Dermis microvascular lymphatic vessel endothelial cell (primary cell): ENCODE measurements at places on chromosomes 11 and 22. TPM values are rescaled to one million over a fixed set of nuclear protein-coding genes. Genes with fewer than 3 reads are reported as not detected.

NCAM1 gene
- total RNA-seq, result 0.90 and 4.2 TPM in 2 replicates

NXF1 gene
- total RNA-seq, result 9.5 and 18.1 TPM in 2 replicates

SGSM1 gene
- total RNA-seq, result 4.1 and 9.2 TPM in 2 replicates

NCAPH2 gene
- 22.0 and 22.2 TPM in 2 replicates for total RNA-seq

PKNOX2 gene
- total RNA-seq, result not detected in 2 replicates

DNA sequence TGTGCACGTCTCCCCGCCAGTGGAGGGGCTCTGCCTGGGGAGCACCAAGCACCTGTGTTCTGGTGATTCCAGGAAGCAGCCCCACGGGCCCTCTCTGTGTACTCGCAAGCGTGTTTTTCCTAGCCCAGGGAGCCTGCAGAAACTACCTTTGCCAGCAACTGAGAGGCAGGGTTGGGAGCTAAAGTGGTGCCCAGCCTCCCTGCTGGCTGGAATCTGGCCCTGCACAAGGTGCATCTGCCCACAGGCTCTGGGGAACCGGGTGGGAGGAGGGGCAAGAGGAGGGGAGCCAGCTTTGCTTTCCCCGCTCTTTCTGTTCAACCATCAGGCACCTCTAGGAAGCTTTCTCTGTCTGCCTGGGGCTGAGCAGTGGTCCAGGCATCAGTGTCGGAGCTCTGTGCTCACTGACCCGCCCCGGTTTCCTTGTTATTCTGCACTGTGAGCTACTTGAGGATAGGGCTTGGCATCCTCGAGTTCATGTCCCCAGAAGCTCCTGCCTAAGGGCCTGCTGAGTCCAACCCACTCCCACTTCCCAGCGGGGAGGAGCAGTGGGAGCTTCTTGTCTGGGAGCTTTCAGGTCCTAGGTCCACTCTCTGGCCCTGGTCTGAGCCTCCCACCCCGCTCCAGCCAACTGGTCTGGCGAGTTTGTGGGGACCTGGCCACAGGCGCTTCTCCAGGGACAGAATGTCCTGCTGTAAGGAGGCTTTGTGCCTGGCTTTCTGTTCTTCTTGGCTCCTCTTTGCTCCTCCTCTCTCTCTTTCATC lies 14.9 kb downstream of the DAGLA start:
- DNase-seq, result no peak

DNA sequence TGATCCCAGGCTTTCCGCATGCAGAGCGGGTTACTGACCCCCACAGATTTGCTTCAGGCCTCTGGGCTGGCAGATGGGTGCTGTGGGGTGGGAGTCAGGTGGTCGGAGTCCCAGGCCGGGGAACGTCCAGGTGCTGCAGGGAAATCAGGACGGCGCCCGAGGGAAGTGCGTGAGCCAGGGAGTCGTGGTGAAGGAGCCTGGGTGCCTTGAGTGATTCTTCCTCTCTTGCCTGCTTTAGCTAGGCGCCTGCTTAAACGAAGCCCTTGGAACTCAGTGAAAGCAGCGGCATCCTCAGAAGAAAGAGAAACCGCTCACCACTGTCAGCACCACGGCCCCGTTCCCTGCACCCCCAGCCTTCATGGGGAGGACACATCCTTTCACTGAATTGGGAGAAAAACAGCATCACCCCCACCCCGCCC lies 455.6 kb downstream of the BRD1 start:
- no peak for DNase-seq

DNA sequence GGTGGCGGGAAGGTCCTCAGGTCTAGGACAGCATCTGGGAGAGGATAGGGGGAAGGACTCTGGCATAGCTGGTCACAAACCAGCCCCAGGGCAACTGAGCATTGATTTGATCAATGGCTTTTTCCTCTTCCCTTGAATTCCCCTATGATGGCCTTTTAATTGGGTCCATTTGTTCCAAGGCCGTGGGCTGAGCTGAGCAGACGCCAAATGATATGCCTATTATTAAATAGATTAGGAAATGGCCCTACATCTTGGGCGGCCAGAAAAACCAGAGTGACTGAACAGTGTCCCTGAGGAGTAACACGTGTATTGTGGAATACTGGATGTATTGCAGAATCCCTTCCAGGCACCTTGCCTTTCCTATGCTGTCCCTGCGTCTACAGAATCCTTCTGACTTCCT lies 26.7 kb upstream of the P2RY6 start:
- no peak for DNase-seq

- no peak for DNase-seq
These were observed 4.3 kb upstream of the AMPD3 start for GRCh38 chr11:10450462-10451425.

GRCh38 chr11:72629266-72629665 lies 45.0 kb downstream of the PDE2A start:
- DNase-seq, result no peak
